Left lung (tissue), 14 donors: ENCODE measurements at places on chromosomes 6 and 20.

- DNase-seq, result no peak
These were observed 77.1 kb downstream of the SHLD1 start for GRCh38 chr20:5827098-5827853.

- no peak for DNase-seq
These were observed 187.3 kb downstream of the ERMARD start for GRCh38 chr6:169938731-169939130.

- no peak for DNase-seq
These were observed 188.9 kb upstream of the PRND start for GRCh38 chr20:4532772-4533171.

DNA sequence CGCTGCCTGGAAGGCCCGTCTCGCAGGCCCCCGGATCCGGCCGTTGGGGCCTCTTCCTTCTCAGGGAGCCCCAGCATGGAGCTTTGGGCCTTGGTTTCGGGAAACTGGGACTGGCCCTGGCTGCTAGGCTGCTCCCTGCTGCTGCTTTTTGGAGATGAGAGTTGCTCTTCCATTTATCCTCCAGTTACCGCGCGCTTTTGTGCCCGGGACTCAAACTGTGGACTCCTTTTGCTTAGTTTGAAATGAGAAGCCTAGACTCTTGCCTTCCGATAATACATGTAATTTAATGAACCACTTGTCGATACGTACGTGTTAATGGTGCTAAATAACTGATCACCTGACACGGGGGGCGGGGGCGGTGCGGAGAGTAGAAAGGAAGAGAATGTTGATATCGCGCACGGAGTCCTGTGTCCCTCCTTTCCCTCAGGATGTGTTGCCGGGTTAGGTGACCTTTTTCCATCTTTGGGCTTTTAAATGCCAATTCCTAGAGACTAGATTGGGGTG is 968 bp downstream of the PHF3 start:
- DNase-seq, result peak; percentile 85

GRCh38 chr6:168704678-168705077 is 263.7 kb downstream of the SMOC2 start:
- DNase-seq, result no peak

DNA sequence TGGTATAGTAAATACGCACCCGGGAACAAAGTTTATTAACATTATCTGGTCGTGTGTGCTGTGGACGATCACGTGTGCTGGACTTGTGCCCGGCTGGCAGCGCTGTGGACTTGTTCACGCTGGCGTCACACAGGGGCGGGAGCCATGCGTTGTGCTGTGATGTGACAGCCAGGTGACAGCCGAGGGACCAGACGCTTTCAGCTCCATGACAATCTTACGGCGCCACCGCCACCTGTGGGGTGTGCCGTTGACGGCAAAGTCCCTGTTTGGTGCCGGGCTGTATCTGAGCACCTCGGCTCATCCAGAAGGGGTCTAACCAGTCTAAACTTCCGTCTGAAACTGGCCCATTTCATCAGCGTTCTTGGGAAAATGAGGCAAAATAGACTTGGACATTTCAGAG is 25.2 kb downstream of the DLL1 start:
- no peak for DNase-seq

DNA sequence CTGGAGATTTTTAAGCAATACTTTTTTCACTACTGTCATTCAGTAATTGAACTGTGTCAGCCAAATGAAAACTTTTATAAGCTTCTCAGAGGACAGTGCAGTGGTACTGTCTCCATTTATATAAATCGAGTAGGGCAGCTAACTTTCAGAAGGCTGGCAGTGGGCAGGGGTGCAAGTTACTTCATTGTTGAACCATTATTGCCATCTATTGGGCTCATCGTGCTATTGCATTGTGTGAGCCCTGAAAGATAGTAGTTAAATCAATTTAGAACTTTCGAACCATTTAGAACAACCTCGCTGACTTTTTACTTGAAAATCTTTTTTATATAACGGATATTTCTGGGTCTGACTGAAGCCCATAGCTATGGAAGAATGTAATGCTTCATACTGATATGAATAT is 347.8 kb upstream of the PLCB4 start:
- no peak for DNase-seq

DNA sequence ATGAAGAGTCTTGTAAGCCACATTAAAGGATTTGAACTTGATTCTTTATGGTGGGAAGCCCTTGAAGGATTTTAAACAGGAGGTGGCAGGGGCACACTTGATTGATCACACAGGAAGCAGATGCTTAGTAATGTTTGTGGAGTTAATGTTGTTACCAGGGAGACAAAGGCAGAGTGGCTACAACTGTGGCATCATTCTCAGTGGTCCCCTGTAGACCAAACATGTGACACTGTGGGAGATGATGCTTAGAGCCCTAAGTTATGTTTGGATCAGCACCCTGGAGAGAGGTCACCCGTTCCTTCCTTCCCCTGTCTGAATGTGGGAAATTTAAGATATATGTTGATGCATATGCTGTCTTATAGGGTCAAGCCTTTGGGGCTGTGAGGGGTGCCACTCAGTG is 53.2 kb downstream of the EIF2S2 start:
- no peak for DNase-seq
